ENCODE measurements at places on chromosomes 6 and 20. TPM values are rescaled to one million over a fixed set of nuclear protein-coding genes. Genes with fewer than 3 reads are reported as not detected.

DNA sequence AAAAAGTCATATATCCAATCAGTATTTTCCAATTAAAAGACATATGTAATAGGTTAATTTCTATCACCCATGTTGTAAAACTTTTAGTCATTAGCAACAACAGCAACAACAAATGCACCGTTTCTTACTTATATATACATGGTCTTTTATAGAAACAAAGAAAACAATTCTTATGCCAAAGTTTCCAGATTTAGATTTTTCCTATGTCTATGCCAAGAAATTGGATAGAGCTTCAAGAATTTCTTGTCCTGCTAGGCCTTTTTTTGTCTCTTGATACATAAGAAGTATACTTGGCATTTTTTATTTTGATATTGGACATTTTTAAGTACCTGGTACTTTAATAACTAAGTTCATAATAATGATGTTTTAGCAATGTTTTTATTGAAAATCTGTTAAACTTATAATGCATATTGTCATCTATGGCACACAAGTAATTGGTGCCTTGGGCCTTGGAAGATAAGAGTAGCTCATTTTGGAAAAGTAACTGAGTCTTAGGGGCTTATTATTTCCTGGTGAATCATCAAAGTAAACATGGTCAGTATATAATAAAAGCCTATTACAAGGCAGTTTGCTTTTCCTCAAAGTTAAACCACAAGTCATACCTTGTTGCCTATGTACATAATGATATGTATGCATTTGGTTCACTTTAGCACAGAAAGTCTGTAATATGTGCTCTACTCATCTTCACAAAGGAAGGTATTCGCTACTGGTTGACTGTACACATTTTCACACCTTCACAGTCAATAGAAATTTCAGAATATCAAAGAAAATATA lies 10.1 kb upstream of the FRK start:
- H3K27me3 ChIP-seq = no peaks in the 10 kb centered on the region
- H3K4me3 ChIP-seq = no peak overlapping the region
- H3K4me1 ChIP-seq = no peaks in the 10 kb centered on the region
- H3K27ac ChIP-seq = no peak overlapping the region
- no peak for DNase-seq
- H3K36me3 ChIP-seq = no peaks in the 10 kb centered on the region

Gene GRM1
- not detected for total RNA-seq

Gene BMP7
- total RNA-seq = 11.0 TPM

- no peaks in the 10 kb centered on the region for H3K36me3 ChIP-seq
- no peak overlapping the region for H3K27ac ChIP-seq
- H3K4me3 ChIP-seq = no peak overlapping the region
- no peaks in the 10 kb centered on the region for H3K4me1 ChIP-seq
Measured at GRCh38 chr20:60764771-60765170, 487.3 kb upstream of the CDH4 start.

- no peak overlapping the region for H3K4me3 ChIP-seq
- no peak for DNase-seq
- peaks cover 28% of the 10 kb centered on the region for H3K36me3 ChIP-seq
- no peaks in the 10 kb centered on the region for H3K4me1 ChIP-seq
Measured at GRCh38 chr6:144785056-144785455, 499.9 kb downstream of the UTRN start.

GRCh38 chr6:11730641-11731040 lies 48.0 kb downstream of the ADTRP start:
- no peaks in the 10 kb centered on the region for H3K36me3 ChIP-seq
- H3K4me1 ChIP-seq = peaks cover 3% of the 10 kb centered on the region
- DNase-seq = peak; percentile 36
- no peak overlapping the region for H3K27ac ChIP-seq

DNA sequence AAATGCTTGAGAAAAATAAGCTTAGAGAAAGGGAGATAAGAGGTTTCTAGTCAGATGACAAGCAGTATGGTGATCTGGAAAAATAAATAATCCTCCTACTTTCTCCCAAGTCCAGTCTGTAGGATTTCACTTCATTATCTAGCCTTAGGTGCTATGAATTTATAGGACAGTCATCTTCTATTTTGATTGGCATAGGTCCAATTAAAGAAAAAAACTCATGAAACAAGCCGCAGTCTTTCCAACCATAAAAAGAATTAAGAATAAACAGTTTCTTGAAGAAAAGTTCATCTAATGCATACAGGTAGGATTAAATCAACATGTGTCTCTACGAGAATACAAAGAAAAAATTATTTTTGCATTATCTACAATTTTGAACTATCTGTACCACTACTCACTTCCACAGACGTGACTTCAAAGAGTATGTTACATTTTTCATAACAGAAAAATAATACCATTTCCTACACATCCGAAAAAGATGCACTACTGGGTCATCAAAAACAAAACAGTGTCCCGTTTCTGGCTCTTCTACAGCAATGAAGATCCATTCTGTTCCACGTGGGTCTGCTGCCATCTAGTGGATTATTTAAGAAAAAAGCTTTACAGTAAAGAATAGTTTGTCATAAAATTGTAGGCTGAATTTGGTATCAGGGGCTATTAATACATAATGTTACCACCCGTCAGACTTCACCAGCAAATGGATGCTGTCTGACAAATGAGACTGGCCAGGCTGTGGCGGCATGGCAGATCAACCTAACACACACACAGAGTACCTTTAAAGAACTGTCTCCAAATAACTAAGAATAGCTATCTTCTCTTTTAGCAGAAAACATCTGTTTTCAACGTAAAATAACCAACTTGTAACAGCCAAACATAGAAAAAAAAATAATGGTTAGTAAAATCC lies 28.9 kb downstream of the STX7 start:
- peaks cover 8% of the 10 kb centered on the region for H3K36me3 ChIP-seq
- DNase-seq = no peak
- no peak overlapping the region for H3K4me3 ChIP-seq
- peaks cover 32% of the 10 kb centered on the region for H3K4me1 ChIP-seq

Gene AKAP7
- total RNA-seq = 6.1 TPM

- H3K4me3 ChIP-seq = no peak overlapping the region
- H3K36me3 ChIP-seq = no peaks in the 10 kb centered on the region
- no peak overlapping the region for H3K27ac ChIP-seq
- H3K27me3 ChIP-seq = no peaks in the 10 kb centered on the region
Measured at GRCh38 chr6:134740473-134741199, 209.3 kb downstream of the ALDH8A1 start.

GRCh38 chr6:51459958-51460357 lies 627.5 kb downstream of the PKHD1 start:
- H3K4me1 ChIP-seq = no peaks in the 10 kb centered on the region
- H3K27ac ChIP-seq = no peak overlapping the region
- H3K27me3 ChIP-seq = no peaks in the 10 kb centered on the region
- no peak overlapping the region for H3K4me3 ChIP-seq
- H3K36me3 ChIP-seq = no peaks in the 10 kb centered on the region
- no peak for DNase-seq

GRCh38 chr20:47733892-47734291 lies 51.4 kb downstream of the SULF2 start:
- no peak overlapping the region for H3K27ac ChIP-seq
- no peaks in the 10 kb centered on the region for H3K27me3 ChIP-seq
- H3K36me3 ChIP-seq = no peaks in the 10 kb centered on the region
- no peak for DNase-seq
- H3K4me3 ChIP-seq = no peak overlapping the region
- no peaks in the 10 kb centered on the region for H3K4me1 ChIP-seq

Gene DNMT3B
- 1.0 TPM for total RNA-seq

- H3K27me3 ChIP-seq = no peaks in the 10 kb centered on the region
- H3K4me1 ChIP-seq = no peaks in the 10 kb centered on the region
- H3K4me3 ChIP-seq = no peak overlapping the region
- DNase-seq = peak; percentile 27
- no peaks in the 10 kb centered on the region for H3K36me3 ChIP-seq
- no peak overlapping the region for H3K27ac ChIP-seq
Measured at GRCh38 chr6:6788394-6789032, 200.0 kb downstream of the LY86 start.
